ENCODE measurements at places on chromosomes 6 and 20. TPM values are rescaled to one million over a fixed set of nuclear protein-coding genes. Genes with fewer than 3 reads are reported as not detected.

- DNase-seq: no peak
- no peaks in the 10 kb centered on the region for H3K27me3 ChIP-seq
- H3K4me3 ChIP-seq: no peak overlapping the region
- no peaks in the 10 kb centered on the region for H3K4me1 ChIP-seq
- H3K36me3 ChIP-seq: no peaks in the 10 kb centered on the region
Observed at GRCh38 chr6:145882121-145882531, 67.5 kb upstream of the FBXO30 start.

DNA sequence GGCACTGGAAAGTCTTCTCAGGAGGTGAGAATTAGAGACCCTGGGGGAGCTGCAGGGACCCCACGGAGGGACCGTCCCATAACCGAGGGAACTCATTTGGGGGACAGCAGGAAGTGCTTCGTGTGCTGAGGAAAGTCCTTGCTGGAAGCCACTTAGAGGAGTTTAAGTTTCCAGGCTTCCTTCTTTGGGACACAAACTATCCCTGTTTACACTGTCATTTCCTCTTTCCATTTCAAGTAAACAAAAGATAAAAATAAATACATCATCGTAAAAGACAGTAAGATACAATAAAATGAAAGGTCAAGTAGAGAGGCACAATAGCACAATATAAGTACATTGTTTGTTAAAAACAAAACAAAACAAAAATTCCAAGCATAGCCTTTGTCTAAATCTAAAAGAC is 101.2 kb downstream of the TTLL2 start:
- no peak overlapping the region for H3K4me3 ChIP-seq
- no peaks in the 10 kb centered on the region for H3K4me1 ChIP-seq
- no peaks in the 10 kb centered on the region for H3K27me3 ChIP-seq

- no peak overlapping the region for H3K4me3 ChIP-seq
- H3K27ac ChIP-seq: peak overlapping the region; percentile 56
- no peaks in the 10 kb centered on the region for H3K27me3 ChIP-seq
- peaks cover 62% of the 10 kb centered on the region for H3K4me1 ChIP-seq
- no peak for DNase-seq
Observed at GRCh38 chr6:36852481-36853147, 13.4 kb upstream of the CPNE5 start.

GRCh38 chr20:13430346-13431002 is 208.3 kb downstream of the TASP1 start:
- no peak for DNase-seq
- no peak overlapping the region for H3K27ac ChIP-seq
- H3K4me3 ChIP-seq: no peak overlapping the region
- H3K4me1 ChIP-seq: no peaks in the 10 kb centered on the region

GRCh38 chr6:45650524-45651135 is 272.9 kb upstream of the SUPT3H start:
- no peak overlapping the region for H3K4me3 ChIP-seq
- H3K36me3 ChIP-seq: no peaks in the 10 kb centered on the region
- DNase-seq: no peak
- no peak overlapping the region for H3K27ac ChIP-seq
- no peaks in the 10 kb centered on the region for H3K27me3 ChIP-seq
- no peaks in the 10 kb centered on the region for H3K4me1 ChIP-seq

DNA sequence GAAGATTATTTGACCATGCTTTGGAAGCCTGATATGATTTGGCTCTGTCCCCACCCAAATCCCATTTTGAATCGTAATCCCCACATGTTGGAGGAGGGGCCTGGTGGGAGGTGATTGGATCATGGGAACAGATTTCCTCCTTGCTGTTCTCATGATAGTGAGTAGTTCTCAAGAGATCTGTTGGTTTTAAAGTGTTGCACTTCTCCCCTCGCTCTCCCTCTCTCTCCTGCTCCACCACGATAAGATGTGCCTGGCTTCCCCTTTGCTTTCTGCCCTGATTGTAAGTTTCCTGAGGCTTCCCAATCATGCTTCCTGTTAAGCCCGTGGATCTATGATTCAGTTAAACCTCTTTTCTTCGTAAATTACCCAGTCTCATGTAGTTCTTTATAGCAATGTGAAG is 21.7 kb upstream of the FAM217A start:
- H3K36me3 ChIP-seq: no peaks in the 10 kb centered on the region
- H3K27me3 ChIP-seq: no peaks in the 10 kb centered on the region
- DNase-seq: no peak
- no peak overlapping the region for H3K4me3 ChIP-seq
- peaks cover 8% of the 10 kb centered on the region for H3K4me1 ChIP-seq
- no peak overlapping the region for H3K27ac ChIP-seq

GRCh38 chr20:38728911-38729642 is 4.8 kb downstream of the SLC32A1 start:
- no peak overlapping the region for H3K27ac ChIP-seq
- no peak for DNase-seq
- H3K36me3 ChIP-seq: no peaks in the 10 kb centered on the region
- no peak overlapping the region for H3K4me3 ChIP-seq

DNA sequence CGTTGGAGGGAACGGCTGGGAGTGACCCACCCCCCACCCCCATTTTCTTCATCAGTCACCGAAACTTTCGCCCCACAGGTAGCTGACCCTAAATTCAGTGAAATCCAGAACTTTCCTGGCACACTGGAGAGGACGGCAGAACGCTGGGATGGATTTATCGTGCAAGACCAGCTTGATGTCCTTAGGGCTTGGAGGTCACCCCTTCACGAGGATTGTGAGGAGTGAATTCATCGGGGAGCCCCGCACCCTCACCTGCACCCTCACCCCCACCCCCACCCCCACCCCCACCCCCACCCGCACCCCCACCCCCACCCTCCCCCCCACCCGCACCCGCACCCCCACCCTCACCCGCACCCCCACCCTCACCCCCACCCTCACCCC is 13.3 kb upstream of the TCFL5 start:
- no peak for DNase-seq
- no peak overlapping the region for H3K27ac ChIP-seq
- no peak overlapping the region for H3K4me3 ChIP-seq
- peaks cover 10% of the 10 kb centered on the region for H3K4me1 ChIP-seq
- H3K36me3 ChIP-seq: no peaks in the 10 kb centered on the region
- no peaks in the 10 kb centered on the region for H3K27me3 ChIP-seq

DNA sequence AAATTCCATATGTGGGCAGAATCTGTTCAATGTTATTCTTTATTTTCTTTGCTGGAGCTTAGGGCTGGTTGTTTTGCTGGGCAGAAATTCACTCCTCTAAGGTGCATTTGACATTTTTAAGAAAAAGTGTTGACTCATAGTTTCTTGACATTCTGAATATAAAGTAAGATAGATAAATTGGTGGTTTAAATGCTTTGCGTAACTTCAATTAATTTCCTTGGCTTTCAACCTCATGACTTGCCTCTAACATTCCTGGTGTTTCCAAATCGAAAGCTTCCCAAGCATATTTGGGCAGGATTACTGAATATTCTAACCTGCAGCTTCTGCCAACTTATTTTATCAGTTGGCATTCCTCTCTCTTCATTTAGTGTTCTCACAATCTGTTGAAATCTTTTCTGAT is 718.7 kb upstream of the ADGRB3 start:
- no peak for DNase-seq
- H3K27me3 ChIP-seq: no peaks in the 10 kb centered on the region
- no peak overlapping the region for H3K4me3 ChIP-seq

- H3K4me3 ChIP-seq: no peak overlapping the region
- DNase-seq: no peak
- H3K27ac ChIP-seq: no peak overlapping the region
- no peaks in the 10 kb centered on the region for H3K4me1 ChIP-seq
- H3K27me3 ChIP-seq: no peaks in the 10 kb centered on the region
- H3K36me3 ChIP-seq: no peaks in the 10 kb centered on the region
Observed at GRCh38 chr6:127880429-127880828, 20.4 kb downstream of the THEMIS start.

The RAE1 gene
- 24.4 TPM for total RNA-seq

The OR2B2 gene
- total RNA-seq: not detected
